Vagina (tissue), 2 donors: ENCODE measurements at places on chromosomes 16 and 17. TPM values are rescaled to one million over a fixed set of nuclear protein-coding genes. Genes with fewer than 3 reads are reported as not detected.

Gene PLA2G10
- not detected for total RNA-seq

Gene CFAP97D1
- total RNA-seq: not detected

- H3K27me3 ChIP-seq: no peaks in the 10 kb centered on the region
- no peak overlapping the region for H3K4me3 ChIP-seq
- no peak overlapping the region for H3K27ac ChIP-seq
- H3K36me3 ChIP-seq: no peaks in the 10 kb centered on the region
- H3K4me1 ChIP-seq: peaks cover 14% of the 10 kb centered on the region
- DNase-seq: no peak
Measured at GRCh38 chr17:20207262-20207985, 198.3 kb downstream of the SPECC1 start.

Gene TRPV3
- 3.2 TPM for total RNA-seq

DNA sequence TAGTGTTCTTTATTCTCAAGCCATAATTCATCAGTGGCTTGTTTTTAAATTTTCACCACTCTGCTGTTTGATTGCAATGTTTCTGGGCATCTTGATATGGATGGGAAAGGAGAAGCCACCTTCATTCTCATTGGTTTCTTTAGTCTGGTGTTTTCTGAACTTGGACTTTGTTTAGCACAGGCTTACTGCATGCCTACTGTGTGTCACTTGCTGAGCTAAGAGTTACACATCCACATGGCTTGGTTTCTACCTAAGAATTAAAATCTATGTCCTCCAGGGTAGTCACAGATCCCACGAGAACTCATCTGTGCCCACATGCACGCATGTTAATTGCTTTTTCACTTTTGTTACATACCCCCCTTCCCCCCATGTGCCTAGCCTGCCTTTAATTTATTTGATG is 4.6 kb downstream of the CMIP start:
- H3K27me3 ChIP-seq: no peaks in the 10 kb centered on the region
- H3K27ac ChIP-seq: peak overlapping the region; percentile 93
- H3K4me3 ChIP-seq: no peak overlapping the region
- no peak for DNase-seq
- no peaks in the 10 kb centered on the region for H3K36me3 ChIP-seq

- H3K4me1 ChIP-seq: peaks cover 20% of the 10 kb centered on the region
- H3K36me3 ChIP-seq: no peaks in the 10 kb centered on the region
- no peaks in the 10 kb centered on the region for H3K27me3 ChIP-seq
- no peak overlapping the region for H3K4me3 ChIP-seq
Measured at GRCh38 chr16:49564496-49565229, 191.1 kb downstream of the C16orf78 start.

DNA sequence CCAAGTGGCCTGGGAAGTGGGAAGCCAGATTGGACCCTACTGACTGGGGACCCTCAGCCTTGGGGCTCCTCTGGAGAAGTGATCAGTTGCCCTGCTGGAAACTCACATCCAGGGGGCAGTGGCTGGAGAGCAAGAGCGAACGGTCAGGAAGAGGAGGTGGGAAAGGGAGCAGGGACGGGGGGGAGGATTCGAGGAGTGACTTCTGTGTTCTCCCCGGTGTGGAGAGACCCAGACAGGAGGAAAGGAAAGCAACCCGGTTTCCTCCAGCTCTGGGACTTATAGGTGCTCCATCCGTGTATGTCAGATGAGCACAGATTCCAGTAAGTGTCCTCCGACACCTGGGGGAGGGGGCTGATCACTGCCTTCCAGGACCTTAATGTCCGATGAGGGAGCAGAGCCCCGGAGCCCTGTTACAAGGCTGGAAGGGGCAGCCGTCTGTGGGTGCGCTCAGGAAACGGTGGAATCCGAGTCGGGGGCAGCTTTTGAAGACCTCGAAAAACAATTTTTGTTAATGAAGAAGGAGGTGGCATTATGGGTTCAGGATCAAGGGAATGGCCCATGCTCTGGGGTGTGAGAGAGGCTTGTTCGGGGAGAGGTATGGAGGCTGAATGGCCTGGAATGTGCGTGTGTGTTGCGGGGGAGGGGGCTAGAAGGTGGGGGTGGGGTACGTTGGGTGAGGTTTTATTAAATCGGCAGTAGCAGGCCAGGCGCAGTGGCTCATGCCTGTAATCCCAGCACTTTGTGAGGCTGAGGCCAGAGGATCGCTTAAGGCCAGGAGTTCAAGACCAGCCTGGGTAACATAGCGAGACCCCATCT is 34.8 kb upstream of the NDRG4 start:
- DNase-seq: no peak
- H3K4me3 ChIP-seq: peak overlapping the region; percentile 48
- H3K4me1 ChIP-seq: peaks cover 22% of the 10 kb centered on the region
- H3K27me3 ChIP-seq: no peaks in the 10 kb centered on the region

Gene LITAFD
- not detected for total RNA-seq

DNA sequence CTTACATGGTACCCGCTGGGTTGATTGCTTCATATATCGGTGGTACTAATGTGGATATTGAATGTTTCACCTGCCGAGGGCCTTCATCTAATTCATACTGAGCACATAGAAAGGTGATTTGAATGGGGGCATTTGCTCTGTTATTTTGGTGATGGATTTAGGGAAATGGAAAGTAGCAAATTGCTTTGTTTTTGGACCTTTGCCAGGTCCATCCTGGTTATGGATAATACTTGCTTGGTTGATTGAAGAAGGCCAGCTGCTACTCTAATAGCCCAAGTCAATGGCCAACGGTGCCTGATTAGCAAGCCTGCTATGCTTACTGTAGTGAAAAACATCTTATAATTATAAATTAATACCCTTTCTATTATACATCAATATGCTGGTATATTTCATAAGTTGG is 253.6 kb downstream of the CDH13 start:
- H3K27ac ChIP-seq: no peak overlapping the region
- no peaks in the 10 kb centered on the region for H3K36me3 ChIP-seq
- H3K4me3 ChIP-seq: no peak overlapping the region
- no peaks in the 10 kb centered on the region for H3K27me3 ChIP-seq
- DNase-seq: no peak
- H3K4me1 ChIP-seq: no peaks in the 10 kb centered on the region

DNA sequence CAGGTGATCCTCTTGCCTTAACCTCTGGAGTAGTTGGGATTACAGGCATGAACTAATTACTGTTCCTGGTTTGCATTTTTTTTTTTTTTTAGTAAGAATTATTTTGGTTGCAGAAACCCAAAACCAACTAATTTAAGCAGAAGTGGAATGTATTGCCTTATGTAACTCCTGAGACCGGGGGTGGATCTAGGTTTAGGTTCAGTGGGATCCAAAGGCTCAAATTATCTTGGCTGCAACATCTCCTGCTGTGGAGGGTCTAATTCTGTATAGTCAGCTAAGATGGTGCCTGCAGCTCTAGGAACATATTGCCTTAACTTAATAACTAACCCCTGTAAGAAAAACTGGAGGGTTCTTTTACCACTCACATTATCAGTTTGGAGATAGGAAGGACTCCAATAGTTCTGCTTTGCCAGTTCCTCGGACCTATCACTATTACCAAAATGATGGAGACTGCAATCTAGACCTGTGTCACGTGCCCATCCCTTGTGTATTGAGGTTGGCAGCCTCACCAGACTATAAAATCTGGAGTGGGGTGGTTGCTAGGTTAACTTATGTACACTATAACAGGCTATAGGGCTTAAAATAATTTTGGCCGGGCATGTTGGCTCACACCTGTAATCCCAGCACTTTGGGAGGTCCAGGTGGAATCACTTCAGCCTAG is 8.5 kb downstream of the SNTB2 start:
- peaks cover 87% of the 10 kb centered on the region for H3K4me1 ChIP-seq
- H3K27me3 ChIP-seq: no peaks in the 10 kb centered on the region
- DNase-seq: no peak
- no peak overlapping the region for H3K27ac ChIP-seq

- no peak overlapping the region for H3K4me3 ChIP-seq
- DNase-seq: no peak
- H3K27ac ChIP-seq: peak overlapping the region; percentile 95
- H3K4me1 ChIP-seq: peaks cover 91% of the 10 kb centered on the region
Measured at GRCh38 chr16:81493755-81494433, 49.3 kb downstream of the CMIP start.

- H3K27me3 ChIP-seq: no peaks in the 10 kb centered on the region
- H3K36me3 ChIP-seq: no peaks in the 10 kb centered on the region
- H3K4me1 ChIP-seq: no peaks in the 10 kb centered on the region
- no peak overlapping the region for H3K27ac ChIP-seq
- no peak overlapping the region for H3K4me3 ChIP-seq
Measured at GRCh38 chr16:61871837-61872777, 164.1 kb downstream of the CDH8 start.

GRCh38 chr16:11759997-11760396 is 17.3 kb upstream of the TXNDC11 start:
- H3K36me3 ChIP-seq: no peaks in the 10 kb centered on the region
- no peak overlapping the region for H3K27ac ChIP-seq
- no peak for DNase-seq
- H3K4me3 ChIP-seq: no peak overlapping the region

Gene CCL14
- total RNA-seq: 93.1 TPM

- no peak overlapping the region for H3K4me3 ChIP-seq
- H3K27me3 ChIP-seq: no peaks in the 10 kb centered on the region
- no peaks in the 10 kb centered on the region for H3K4me1 ChIP-seq
- H3K36me3 ChIP-seq: no peaks in the 10 kb centered on the region
- DNase-seq: no peak
Measured at GRCh38 chr16:83965444-83966152, 2.4 kb upstream of the NECAB2 start.
